ENCODE measurements at places on chromosomes 1 and 21. TPM values are rescaled to one million over a fixed set of nuclear protein-coding genes. Genes with fewer than 3 reads are reported as not detected.

- H3K4me1 ChIP-seq = peaks cover 50% of the 10 kb centered on the region
- peak; percentile 90 for DNase-seq
- peaks cover 30% of the 10 kb centered on the region for H3K36me3 ChIP-seq
- no peaks in the 10 kb centered on the region for H3K27me3 ChIP-seq
These were observed 19.4 kb upstream of the KCNAB2 start for GRCh38 chr1:6026095-6026809.

- H3K4me3 ChIP-seq = no peak overlapping the region
- no peaks in the 10 kb centered on the region for H3K36me3 ChIP-seq
- peaks cover 15% of the 10 kb centered on the region for H3K4me1 ChIP-seq
These were observed 63.5 kb downstream of the DNTTIP2 start for GRCh38 chr1:93815366-93816110.

DNA sequence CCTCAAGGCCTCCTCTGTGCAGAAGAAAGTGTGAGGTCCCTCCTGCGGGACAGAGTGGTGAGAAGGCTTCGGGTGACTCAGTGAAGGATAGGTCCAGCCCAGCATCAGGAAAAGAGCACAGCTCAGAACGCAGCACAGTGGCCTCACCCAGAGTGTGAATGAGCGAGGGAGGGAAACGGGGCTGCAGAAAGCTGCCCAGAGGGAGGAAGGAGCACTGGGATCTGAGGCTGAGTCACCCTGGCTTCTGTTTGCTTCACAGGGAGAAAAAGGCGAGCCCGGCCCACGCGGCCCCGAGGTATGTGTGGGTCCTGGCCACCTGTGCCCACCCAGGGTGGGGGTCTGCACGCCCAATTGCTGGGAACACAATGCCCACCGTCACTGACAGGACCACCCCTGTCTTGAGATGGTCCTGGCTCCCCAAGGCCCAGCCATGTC is 24.3 kb downstream of the COL6A2 start:
- H3K4me3 ChIP-seq = no peak overlapping the region
- H3K4me1 ChIP-seq = no peaks in the 10 kb centered on the region
- DNase-seq = no peak
- no peaks in the 10 kb centered on the region for H3K36me3 ChIP-seq
- no peak overlapping the region for H3K27ac ChIP-seq
- H3K27me3 ChIP-seq = no peaks in the 10 kb centered on the region

DNA sequence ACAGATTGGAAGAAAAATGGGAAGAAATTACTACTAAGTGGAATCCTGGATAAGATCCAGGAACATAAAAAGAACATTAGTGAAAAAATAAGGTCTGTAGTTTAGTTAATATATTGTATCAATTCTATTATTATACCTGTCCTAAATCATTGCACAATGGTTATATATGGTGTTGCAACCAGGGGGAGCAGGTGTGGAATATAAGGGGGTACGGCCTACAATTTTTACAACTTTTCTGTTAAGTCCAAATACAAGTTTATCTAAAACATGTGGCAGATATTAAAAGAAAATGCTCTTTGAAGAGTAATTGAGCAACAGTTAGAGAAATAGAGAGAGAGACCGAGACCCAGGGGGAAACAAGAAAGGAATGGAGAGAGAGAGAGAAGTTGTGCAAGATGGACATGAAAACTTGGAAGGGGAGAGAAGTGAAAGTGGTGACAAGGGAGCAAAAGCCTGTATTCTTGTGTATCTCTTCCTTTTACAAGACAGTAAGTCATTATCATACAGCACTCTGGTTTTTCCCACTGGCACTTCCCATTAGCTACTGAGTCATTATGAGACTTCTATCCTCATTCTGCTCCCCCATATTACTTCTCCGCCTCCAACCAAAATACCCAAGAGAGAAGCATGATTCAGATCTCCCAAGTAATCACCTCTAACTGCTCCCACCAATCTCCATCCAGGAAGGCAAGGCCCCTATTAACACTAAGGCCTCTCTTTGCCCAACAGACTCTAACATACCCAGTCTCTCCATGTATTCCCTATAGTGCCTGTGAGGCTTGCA is 22.3 kb upstream of the TRAF3IP3 start:
- H3K4me3 ChIP-seq = peak overlapping the region; percentile 23
- no peaks in the 10 kb centered on the region for H3K27me3 ChIP-seq
- H3K4me1 ChIP-seq = peaks cover 55% of the 10 kb centered on the region
- DNase-seq = no peak

- H3K4me3 ChIP-seq = no peak overlapping the region
- DNase-seq = no peak
- H3K4me1 ChIP-seq = no peaks in the 10 kb centered on the region
- H3K27me3 ChIP-seq = no peaks in the 10 kb centered on the region
- H3K27ac ChIP-seq = no peak overlapping the region
These were observed 70.9 kb upstream of the ADGRL2 start for GRCh38 chr1:81729818-81730217.

DNA sequence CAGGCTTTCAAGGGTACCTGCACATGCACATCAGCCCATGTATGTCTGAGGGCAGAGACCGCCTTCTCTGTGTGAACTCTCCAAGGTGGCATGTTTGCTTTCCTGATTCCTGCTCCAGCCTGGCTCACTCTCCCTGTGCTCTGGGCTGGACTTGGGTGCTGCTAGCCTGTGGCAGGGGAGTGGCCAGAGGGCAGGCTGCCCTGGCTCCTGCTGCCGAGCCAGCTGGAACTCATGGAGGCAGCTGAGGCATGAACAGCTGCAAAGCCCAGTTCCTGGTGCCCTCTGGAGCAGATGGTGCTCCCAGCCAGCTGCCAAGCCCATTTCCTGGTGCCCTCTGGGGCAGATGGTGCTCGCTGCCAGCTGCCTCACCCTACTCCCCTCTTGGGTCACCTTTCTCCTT is 7.6 kb downstream of the UBL4B start:
- H3K36me3 ChIP-seq = peaks cover 3% of the 10 kb centered on the region
- H3K4me3 ChIP-seq = no peak overlapping the region
- DNase-seq = no peak
- H3K4me1 ChIP-seq = no peaks in the 10 kb centered on the region
- H3K27me3 ChIP-seq = peaks cover 16% of the 10 kb centered on the region
- H3K27ac ChIP-seq = no peak overlapping the region

GRCh38 chr21:36932161-36932816 is 34.2 kb downstream of the HLCS start:
- H3K36me3 ChIP-seq = peaks cover 4% of the 10 kb centered on the region
- DNase-seq = no peak
- H3K27me3 ChIP-seq = no peaks in the 10 kb centered on the region
- peaks cover 4% of the 10 kb centered on the region for H3K4me1 ChIP-seq

DNA sequence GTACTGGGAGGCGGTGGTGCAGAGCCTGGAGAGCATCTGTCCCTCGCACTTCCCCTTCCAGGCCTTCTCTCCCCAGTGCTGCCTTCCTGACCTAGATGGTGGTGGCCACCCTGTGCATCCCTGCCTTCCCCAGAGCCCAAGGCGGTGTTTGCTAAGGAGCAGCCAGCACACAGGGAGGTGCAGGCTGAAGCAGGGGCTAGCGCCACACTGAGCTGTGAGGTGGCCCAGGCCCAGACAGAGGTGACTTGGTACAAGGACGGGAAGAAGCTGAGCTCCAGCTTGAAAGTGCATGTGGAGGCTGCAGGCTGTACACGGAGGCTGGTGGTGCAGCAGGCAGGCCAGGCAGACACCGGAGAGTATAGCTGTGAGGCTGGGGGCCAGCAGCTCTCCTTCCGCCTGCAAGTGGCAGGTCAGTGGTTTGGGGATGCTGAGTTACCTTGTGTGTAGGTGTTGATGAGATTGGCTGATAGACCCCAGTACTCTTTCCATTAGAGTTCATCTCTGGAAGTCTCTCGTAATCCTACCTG is 51.6 kb downstream of the OBSCN start:
- no peak for DNase-seq
- no peak overlapping the region for H3K27ac ChIP-seq
- no peaks in the 10 kb centered on the region for H3K4me1 ChIP-seq
- H3K27me3 ChIP-seq = no peaks in the 10 kb centered on the region

DNA sequence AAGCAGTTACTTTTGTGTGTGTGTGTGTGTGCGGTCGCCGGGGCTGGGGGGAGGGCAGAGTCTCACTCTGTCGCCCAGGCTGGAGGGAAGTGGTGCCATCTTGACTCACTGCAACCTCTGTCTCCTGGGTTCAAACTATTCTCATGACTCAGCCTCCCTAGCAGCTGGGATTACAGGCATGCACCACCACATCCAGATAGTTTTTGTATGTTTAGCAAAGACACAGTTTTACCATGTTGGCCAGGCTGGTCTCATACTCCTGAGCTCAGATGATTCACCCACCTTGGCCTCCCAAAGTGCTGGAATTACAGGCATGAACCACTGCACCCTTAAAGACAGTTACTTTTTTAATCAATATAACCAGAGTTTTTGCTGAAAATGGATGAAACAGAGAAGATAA is 207.0 kb downstream of the PTPRC start:
- no peaks in the 10 kb centered on the region for H3K27me3 ChIP-seq
- H3K27ac ChIP-seq = no peak overlapping the region
- no peak overlapping the region for H3K4me3 ChIP-seq

- H3K27ac ChIP-seq = no peak overlapping the region
- H3K27me3 ChIP-seq = no peaks in the 10 kb centered on the region
- H3K36me3 ChIP-seq = peaks cover 48% of the 10 kb centered on the region
- H3K4me1 ChIP-seq = no peaks in the 10 kb centered on the region
These were observed 14.0 kb downstream of the PPIE start for GRCh38 chr1:39752703-39753102.

DNA sequence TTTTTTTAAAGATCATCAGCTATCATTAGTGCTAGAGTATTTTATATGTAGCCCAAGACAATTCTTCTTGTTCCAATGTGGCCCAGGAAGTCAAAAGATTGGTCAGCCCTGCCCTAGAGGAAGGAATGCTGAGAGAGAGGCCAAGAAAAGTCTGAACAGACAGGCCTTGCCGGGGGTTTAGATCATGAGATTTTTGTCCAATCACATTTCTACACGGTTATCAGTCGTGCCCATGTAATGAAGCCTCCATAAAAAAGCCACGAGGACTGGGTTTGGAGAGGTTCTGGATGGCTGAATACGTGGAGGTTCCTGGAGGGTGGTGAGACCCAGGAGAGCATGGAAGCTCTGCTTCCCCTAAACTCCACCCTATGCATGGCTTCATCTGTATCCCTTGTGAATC is 24.3 kb upstream of the ENO1 start:
- H3K27ac ChIP-seq = peak overlapping the region; percentile 35
- H3K27me3 ChIP-seq = no peaks in the 10 kb centered on the region
- no peak for DNase-seq
- H3K36me3 ChIP-seq = peaks cover 6% of the 10 kb centered on the region
- peaks cover 58% of the 10 kb centered on the region for H3K4me1 ChIP-seq

DNA sequence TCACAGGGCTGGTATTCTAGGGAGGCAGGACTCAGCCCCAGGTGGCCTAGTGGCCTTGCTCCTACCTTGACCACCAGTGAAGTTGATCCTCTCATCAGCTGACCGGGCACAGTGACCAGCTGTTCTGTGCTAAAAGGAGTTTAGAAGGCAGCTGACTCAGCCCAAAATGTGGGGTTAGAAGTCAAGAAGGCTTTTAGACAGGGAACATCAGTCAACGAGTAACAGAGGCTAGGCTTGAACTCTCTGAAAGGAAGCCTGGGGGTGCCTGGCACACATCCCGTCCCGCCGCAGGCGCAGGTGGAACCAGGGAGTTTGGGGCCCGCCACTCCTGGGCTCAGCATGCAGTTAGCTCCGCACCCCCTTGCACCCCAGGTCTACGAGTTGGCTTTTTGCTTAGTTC is 114.9 kb upstream of the SLC45A1 start:
- no peak for DNase-seq
- peaks cover under 1% of the 10 kb centered on the region for H3K4me1 ChIP-seq
- no peaks in the 10 kb centered on the region for H3K36me3 ChIP-seq
- peaks cover 3% of the 10 kb centered on the region for H3K27me3 ChIP-seq
- no peak overlapping the region for H3K4me3 ChIP-seq

GRCh38 chr21:35059742-35060141 is 10.6 kb upstream of the RUNX1 start:
- peaks cover 39% of the 10 kb centered on the region for H3K4me1 ChIP-seq
- H3K27me3 ChIP-seq = peaks cover 5% of the 10 kb centered on the region
- H3K36me3 ChIP-seq = no peaks in the 10 kb centered on the region
- no peak overlapping the region for H3K27ac ChIP-seq
- DNase-seq = no peak

- H3K27ac ChIP-seq = peak overlapping the region; percentile 70
- H3K36me3 ChIP-seq = peaks cover 6% of the 10 kb centered on the region
These were observed 4.9 kb upstream of the GBP1 start for GRCh38 chr1:89069951-89070350.

- no peaks in the 10 kb centered on the region for H3K27me3 ChIP-seq
- H3K4me1 ChIP-seq = no peaks in the 10 kb centered on the region
- no peaks in the 10 kb centered on the region for H3K36me3 ChIP-seq
- no peak overlapping the region for H3K27ac ChIP-seq
These were observed 205.0 kb downstream of the HMCN1 start for GRCh38 chr1:185939142-185939541.

GRCh38 chr1:100188617-100189016 is 10.6 kb upstream of the LRRC39 start:
- no peak for DNase-seq
- no peak overlapping the region for H3K27ac ChIP-seq
- H3K4me1 ChIP-seq = no peaks in the 10 kb centered on the region
- H3K27me3 ChIP-seq = no peaks in the 10 kb centered on the region
- H3K36me3 ChIP-seq = peaks cover 8% of the 10 kb centered on the region

- H3K36me3 ChIP-seq = no peaks in the 10 kb centered on the region
- no peak overlapping the region for H3K27ac ChIP-seq
- H3K27me3 ChIP-seq = peaks cover 15% of the 10 kb centered on the region
- no peak for DNase-seq
- H3K4me1 ChIP-seq = no peaks in the 10 kb centered on the region
These were observed 27.3 kb downstream of the ZNF691 start for GRCh38 chr1:42873670-42874069.

DNA sequence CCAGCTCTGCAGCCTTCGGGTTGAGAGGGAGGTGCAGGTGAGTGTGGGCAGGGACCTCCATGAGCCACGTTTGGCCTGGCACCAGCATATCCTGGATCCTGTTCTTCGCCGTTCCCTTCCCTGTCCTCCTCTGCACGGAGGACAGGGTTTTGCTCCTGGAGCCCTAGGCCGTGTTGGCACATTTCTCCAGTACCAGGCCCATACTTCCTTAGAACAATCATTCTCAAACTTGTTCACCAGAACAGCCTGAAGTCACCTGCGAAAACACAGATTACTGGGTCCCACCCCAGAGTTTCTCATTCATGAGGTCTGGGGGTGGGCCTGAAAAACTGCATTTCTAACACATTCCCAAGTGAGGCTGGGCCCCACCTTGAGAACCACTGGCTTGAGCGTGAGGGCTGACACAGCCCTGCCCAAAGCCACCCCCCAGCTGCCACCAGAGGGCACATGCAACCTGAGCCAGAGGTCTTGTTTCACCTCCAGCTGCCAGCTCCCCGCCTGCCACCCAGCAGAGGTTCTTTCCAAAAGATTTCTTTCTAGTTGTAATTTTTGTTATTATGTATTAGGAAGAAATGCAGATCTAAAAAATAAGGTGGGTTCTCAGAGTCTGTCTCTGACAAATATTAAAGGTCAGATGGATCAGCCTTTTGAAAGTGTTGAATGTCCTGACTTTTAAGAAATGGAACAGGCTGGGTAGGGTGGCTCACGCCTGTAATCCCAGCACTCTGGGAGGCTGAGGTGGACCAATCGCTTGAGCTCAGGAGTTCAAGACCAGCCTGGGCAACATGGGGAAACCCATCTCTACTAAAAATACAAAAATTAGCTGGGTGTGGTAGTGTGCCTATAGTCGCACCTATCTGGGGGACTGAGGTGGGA is 39.6 kb upstream of the LDLRAP1 start:
- DNase-seq = peak; percentile 24
- H3K4me1 ChIP-seq = peaks cover 12% of the 10 kb centered on the region
- H3K27ac ChIP-seq = no peak overlapping the region
- no peak overlapping the region for H3K4me3 ChIP-seq
- peaks cover 7% of the 10 kb centered on the region for H3K36me3 ChIP-seq
- H3K27me3 ChIP-seq = no peaks in the 10 kb centered on the region

Gene RNU11
- not detected for total RNA-seq

Gene SYCP1
- not detected for total RNA-seq

Gene SDE2
- 28.4 TPM for total RNA-seq

Gene NT5C1A
- 2.8 TPM for total RNA-seq

Gene RIPPLY3
- total RNA-seq = 0.10 TPM

Gene CCDC17
- 2.8 TPM for total RNA-seq

Gene LRRN2
- total RNA-seq = not detected

Gene IPP
- 13.9 TPM for total RNA-seq

Gene DYNLT5
- not detected for total RNA-seq

Data from activated T-helper 1 cell treated with anti-CD3 and anti-CD28 coated beads, Interleukin-12 subunit alpha, Interleukin-12 subunit beta, Interleukin-2, Interleukin-4 antibody, amounts not matched to agents 30 ng/mL and 10 ng/mL and 1 ng/mL, durations not matched to agents 14 hours and 24 hours and 36 hours (primary cell).